Stimulated activated CD4-positive, alpha-beta T cell treated with anti-CD3 and anti-CD28 coated beads, Interleukin-15, amount 100 ng/mL, for 24 hours (primary cell): ENCODE measurements at places on chromosomes 7 and 10.

GRCh38 chr7:93890464-93891068 is at the start of gene TFPI2:
Gene TFPI2 (minus strand): TSS chr7:93890753. CDS start chr7:93890678, 75 bp downstream.
- DNase-seq, result peak; percentile 38

GRCh38 chr10:49441488-49442476 is 45.9 kb upstream of the DRGX start:
- no peak for DNase-seq

- DNase-seq, result no peak
Observed at GRCh38 chr10:86267286-86268195, 99.1 kb downstream of the GRID1 start.

GRCh38 chr7:64834989-64835388 is 40.8 kb downstream of the ZNF138 start:
- DNase-seq, result no peak

DNA sequence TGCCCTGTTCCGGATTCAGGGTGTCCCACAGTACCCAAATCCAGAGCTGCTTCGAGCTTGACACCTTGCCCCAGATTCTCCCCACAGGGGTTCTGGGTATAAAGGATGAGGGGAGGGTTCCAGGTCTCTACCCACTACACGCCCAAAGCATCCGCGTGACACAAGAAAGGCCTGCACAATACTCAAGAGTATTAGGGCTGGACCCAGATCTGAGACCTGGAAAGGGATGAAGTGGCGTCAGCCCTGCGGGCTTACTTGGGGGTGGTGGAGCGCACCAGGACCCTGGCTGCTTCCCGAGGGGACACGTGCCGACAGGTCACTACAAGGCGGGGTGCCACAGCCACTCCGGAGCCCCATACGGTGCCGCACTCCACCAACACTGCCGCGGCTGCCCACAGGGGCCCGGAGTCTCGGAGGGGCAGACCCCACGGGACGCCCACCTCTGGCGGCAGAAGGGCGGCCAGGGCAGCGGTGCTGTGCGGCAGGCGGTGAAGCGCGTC is 1.3 kb downstream of the TYSND1 start:
- no peak for DNase-seq

DNA sequence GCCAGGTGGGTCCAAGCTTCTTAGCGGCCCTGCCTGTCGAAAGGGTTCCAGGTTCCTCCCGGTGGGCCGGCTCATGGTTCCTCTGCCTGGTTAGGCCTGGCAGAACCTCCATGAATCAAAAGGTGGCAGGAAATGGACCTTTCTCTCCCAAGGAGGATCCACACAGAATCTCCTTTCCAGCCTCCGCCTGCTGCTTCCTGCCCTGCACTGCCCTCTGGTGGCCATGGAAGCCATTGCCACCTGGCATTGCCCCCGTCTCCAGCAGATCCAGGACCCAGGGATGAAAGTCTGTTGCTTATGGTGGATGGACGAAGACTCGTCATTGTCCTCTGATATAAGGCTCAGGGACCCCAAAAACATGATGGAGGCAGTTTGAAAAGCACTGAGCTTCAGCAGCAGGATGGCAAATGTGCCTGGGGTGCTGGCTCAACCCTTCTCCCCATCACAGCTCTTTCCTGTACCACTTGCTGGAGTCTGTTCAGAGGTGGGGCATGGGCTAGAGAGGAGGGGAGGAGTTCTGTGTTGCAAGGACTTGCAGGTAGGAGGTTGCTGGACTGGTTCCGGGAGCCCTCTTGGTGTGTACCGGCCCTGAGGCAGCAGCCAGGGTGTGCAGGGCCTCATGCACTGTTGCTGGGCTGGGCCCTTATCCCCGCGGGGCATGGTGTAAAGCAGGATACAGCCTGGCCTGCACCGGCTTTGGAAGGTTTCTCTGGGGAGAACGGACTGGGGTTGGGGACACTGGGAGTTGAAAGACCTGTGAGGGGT is 11.3 kb upstream of the INMT start:
- peak; percentile 82 for DNase-seq

GRCh38 chr10:60910543-60910942 is 33.4 kb downstream of the RHOBTB1 start:
- DNase-seq, result no peak

GRCh38 chr10:32051926-32052325 is 4.3 kb downstream of the KIF5B start:
- no peak for DNase-seq
